ENCODE measurements at places on chromosomes 13 and 19.

DNA sequence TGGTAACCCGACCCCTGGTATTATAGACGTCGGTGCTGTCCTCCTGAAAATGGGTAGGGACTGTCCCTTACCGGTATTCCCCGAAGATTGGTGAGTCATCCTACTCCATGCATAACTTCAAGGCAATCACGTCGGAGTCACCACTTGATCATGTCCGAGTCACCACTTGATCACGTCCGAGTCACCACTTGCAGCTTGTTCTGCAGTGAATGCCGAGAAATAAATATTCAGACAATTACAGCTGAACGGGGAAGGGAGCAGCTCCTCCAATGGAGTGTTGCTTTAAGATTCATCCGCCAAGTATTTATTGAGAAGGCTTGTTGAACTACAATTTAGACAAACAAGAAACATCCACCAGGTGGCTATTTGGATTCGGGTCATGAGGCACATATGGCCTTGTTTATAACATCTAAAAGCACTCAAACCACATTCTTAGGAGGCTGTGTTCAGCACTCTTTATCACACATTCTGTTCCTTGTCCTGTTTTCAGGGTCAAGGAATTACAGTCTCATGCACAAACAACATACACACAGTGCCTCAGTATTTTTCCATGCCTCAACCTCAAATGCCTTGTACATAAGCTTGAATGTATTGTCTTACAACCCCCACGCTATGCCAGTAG, 43.1 kb downstream of the ZNF726 start:
- no peak for DNase-seq

DNA sequence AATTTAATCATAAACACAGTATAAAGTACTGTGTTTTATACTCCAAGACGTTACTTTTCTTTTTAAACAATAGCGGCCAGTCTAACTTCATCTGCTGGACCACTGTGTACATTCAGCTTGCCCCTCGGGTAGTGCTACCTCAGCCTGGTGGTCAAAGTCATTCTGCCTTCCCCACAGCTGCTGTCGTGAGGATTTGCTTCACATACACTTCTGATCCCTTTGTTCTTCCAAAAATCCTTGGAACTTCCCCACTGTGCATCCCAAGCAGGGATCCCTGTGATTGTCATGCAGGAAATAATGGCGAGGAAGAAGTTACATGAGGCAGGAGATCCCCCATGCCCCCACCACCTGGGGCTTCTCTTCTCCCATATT, 234.9 kb upstream of the STARD13 start:
- no peak for DNase-seq

- DNase-seq: no peak
These were observed 720 bp upstream of the HNRNPL start for GRCh38 chr19:38850436-38850975.

DNA sequence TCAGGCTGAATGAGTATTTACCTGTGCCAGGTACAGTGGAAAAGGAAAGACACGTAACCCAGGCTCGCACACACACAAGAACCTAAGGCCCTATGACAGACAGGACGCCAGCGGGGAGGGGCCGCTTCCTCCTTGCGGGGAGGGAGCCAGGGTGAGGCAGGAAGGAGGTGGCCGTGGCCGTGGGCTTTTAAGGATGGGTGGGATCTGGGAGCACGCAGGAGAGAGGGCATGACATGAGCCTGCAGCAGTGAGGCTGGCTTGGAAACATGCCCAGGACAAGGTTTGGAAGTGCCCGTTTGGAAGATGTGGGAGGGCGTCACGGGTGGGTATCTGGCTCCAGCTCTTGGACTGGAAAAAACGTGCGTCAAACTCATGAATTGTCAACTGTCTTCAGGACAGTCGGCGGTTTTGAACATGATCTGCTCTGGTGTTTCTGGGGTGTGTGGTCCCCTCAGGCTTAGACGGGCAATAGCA, 20.1 kb downstream of the SH3GL1 start:
- no peak for DNase-seq

GRCh38 chr19:18170714-18171255, 2.8 kb upstream of the IFI30 start:
- no peak for DNase-seq

DNA sequence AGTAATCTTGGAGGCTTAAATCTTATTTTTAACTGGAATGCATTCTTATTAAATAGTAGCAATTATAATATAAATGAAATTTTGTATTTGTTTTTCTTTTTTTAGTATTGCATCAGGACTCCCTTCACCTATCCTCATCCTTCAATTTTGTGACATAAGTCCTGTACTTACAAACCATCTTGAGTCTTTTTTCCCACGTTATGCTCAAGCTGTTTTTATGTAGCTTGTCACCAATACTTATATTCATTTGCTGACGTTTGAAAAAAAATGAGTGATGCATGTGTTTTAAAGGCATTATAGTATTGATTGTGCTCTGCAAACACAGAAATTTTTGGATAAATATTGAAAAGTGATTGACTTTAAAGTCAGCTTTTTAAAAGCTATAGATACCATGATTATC, 888 bp downstream of the GPR18 start:
- DNase-seq: no peak

GRCh38 chr13:44902738-44903137, 86.5 kb downstream of the NUFIP1 start:
- no peak for DNase-seq

DNA sequence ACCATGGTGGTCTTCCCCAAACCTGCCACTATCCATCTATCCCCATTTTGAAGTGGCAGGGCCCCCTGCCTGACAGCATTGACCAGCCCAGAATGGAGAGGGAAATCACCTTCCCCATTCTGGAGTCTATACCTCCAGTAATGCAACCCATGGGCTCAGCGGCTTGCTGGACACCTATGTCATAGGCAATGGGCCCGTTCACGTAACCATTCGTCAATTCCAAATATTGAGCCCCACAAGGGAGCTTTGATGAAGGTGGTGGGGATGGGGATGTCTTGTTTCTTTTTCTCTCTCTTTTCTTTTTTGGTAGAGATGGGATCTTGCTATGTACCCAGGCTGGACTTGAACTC, 63.1 kb downstream of the AP1M1 start:
- DNase-seq: no peak

DNA sequence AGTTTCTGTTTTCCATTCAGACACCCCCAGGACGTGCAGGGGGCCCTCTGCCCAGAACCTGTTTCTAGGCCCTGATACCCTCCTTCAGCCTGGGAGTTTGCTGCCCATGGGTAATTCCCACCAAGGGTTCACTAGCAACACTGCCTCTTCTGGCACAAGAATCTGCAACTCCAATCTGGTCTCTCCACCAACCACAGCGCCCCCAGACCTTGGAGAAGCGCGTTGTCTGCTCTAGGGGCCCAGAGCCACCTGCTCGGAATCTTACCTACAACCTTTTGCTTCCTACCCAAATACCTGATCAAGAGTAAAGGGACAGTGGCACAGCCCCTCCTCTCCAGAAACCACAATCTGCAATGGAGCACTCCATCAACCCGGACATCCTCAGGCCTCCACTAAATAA, 763 bp downstream of the ZNF180 start:
- no peak for DNase-seq

DNA sequence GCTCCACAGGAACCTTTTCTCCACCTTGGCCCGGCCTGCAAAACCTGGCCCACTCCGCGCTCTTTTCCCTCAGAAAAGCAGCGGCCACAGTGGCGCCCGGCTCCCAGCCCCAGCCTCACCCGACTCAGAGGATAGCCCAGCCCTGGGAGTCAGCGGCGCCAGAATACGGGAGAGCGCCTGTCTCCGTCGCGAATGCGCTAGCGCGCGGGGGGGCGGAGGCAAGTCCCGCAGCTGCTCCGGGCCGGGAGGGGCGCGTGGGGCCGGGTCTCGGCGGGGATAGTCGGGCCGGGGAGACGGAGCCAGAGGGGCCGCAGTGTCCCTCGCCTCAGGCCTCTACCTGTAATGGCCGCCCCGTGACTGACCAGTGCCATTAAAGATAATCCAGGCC, at the start of gene ZFP30:
Gene ZFP30 (minus strand): TSS at position 165 of the 388 bp plus-strand sequence. CDS start 7,643 bp downstream, outside the sequence.
- peak; percentile 1 for DNase-seq

- DNase-seq: no peak
These were observed 18.4 kb upstream of the EPHX3 start for GRCh38 chr19:15250640-15250993.

DNA sequence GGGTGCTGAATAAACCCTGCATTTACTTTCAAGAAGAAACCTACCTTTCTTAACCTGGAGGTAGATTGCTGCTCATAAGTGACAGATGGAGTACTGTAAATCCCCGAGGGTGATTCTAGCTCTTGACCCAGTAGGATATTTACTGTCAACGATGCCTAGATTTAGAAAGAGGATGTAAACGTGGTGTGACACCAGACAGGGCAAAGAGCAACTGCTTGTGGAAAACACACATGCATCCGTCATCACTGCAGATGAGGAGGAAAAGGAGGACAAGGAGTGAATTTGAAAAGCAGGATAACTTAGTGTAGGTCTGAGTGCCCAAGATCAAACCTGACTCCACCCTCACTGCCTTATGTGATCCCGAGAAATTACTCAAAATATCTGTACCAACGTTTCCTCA, 9.8 kb upstream of the CLN5 start:
- DNase-seq: no peak

DNA sequence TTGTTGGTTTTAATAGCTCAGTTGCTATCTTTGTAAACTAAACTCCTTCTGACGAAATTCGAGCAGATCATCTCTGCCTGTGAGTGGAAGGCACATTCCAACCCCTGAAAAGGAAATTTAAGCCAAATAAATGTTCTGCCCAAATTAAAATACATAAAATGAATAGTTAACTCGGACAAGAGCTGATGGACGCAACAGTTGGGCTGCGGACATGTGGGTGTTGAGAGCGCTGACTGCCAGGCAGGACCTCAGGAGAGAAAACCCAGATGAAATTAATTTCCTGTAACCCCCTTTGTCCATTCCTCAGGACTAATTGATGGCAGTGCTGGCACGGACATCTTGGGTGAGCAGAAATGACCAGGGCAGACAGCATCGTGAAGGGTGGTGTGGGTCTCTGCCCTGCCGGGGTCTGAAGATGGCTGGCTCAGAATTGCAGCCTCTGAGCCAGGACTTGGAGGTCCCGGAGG, 86.5 kb downstream of the TSHZ3 start:
- no peak for DNase-seq

- DNase-seq: no peak
These were observed 18.2 kb downstream of the COMP start for GRCh38 chr19:18772620-18773587.

- DNase-seq: no peak
These were observed 82.4 kb downstream of the PIBF1 start for GRCh38 chr13:72864142-72865011.

- DNase-seq: no peak
These were observed 19.4 kb downstream of the IQCN start for GRCh38 chr19:18254546-18255503.

DNA sequence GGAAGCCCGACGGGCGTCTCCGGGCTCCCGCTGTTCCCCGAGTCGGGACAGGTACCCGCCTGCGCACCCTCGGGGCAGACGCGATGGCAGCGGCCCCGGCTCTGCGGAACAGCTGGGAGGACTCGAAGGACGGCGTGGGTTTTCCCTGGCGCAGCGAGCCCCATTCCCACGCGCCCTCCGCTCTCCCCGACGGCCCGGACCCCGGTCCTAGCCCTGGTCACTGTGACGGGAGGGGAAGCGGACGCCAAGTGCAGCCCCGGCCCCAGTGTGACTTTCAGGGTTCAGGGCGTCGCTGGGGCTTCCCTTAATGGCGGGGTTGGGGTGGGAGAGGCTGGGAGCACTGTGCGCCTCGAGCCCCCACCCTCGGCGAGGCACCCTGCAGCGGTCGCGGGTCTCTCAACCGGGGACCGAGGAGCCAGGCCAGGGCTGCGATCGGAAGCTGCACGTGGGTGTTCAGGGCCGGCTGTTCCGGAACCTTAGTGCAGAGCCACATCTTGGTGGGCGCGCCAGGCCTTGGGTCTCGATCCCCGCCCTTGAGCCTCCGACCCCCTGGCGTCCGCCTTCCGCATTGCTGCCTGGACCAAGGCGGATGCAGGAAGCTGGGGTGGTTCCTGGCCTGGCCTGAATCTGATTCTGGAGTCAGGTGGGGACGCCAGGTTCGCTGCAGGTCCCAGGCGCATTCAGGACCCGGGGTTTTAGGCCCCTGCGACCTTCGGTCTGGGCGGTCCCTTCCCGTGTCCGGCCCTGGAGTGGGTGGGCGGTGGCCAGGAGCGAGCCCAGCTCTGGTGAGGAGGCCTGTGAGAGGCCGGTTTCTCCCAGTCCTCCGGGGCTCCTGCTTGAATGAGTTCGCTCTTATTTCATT, 3.5 kb downstream of the LGALS7B start:
- no peak for DNase-seq

- DNase-seq: no peak
These were observed 892 bp downstream of the TRIR start for GRCh38 chr19:12733369-12734214.

DNA sequence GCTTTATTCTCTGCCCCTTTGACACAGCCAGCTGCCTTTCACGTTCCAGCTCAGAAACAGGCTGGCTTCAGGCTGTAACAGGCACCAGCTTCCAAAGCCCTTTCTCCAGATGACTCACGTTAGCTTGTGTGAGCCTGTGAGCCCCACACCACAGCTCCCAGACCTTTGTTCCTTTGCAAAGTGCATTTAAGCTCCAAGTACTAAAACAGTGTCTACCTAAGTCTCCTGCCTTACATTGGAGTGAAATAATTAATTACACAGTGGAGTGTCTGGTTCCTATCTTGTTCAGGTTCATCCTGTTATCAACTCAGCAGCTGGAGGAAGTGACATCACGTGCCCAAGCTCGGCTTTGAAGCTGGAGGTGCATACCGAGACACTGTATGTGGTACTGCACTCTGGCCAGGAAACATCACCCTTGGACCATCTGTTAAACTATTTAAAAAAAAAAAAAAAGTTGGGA, 475.8 kb downstream of the FOXO1 start:
- DNase-seq: peak; percentile 19

- no peak for DNase-seq
These were observed 8.9 kb downstream of the TTYH1 start for GRCh38 chr19:54424201-54424600.

GRCh38 chr13:91133941-91134802, 213.3 kb upstream of the MIR17HG start:
- no peak for DNase-seq

- no peak for DNase-seq
These were observed 301.2 kb downstream of the ZNF536 start for GRCh38 chr19:30673336-30673735.

GRCh38 chr19:50300814-50301606, 28.2 kb downstream of the KCNC3 start:
- no peak for DNase-seq

DNA sequence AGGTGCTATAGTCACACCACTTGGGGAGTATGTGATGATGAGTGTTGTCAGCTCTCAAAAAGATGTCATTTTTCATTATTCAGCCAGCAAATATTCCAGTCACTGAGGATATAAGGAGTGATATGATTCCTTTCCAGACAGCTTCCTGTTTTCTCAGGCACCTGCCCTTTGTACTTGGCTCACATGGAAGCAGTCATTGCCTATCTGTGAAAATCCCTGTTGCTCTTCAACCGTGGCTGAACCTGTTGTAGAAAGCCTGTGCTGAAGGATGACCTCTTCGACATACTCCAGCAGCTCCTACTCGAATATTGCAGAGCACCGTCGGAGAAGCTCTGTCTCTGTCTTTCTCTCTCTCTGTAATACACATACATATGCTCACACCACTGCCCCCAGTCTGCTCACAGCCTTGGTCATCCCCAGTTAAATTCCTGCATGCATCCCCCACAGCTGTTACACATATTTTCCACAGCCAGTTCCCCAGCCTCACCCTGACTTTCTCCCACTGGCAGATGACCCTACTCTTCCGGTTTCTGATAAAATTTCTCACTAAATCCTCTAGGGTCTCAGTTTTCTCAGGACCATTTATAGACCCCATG, 204.2 kb upstream of the ARGLU1 start:
- DNase-seq: no peak

GRCh38 chr13:100823448-100823847, 148.9 kb upstream of the TMTC4 start:
- DNase-seq: no peak

GRCh38 chr19:45528149-45528743, 21.0 kb downstream of the VASP start:
- no peak for DNase-seq
